ENCODE measurements at places on chromosomes 5 and 9.

GRCh38 chr9:127496974-127497373, 45.7 kb downstream of the LRSAM1 start:
- DNase-seq: no peak

GRCh38 chr5:164296603-164297080, 791.2 kb downstream of the MAT2B start:
- no peak for DNase-seq

GRCh38 chr9:16272776-16273175, 597.7 kb downstream of the BNC2 start:
- no peak for DNase-seq

DNA sequence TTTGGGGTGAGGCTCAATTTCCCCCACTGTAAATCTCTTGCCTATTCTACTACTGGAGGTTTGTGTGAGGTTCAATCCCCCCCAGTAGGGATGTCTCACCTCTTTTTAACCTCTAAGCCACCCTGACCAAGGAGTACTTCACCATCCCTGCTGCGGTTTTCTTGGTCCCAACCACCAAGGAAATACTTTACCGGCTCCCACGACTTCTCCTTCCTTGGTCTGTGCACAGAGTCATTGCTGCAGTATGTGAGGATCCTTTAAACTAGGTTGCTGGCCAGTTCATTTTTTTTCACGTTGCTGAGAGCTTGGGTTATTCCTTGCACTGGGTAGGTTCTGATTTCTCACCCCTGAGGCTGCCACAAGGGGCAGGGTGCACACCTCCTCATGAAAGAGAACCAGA, 22.5 kb upstream of the HMGCS1 start:
- DNase-seq: no peak

- DNase-seq: no peak
Measured at GRCh38 chr9:122383992-122384461, 13.2 kb downstream of the PTGS1 start.

- no peak for DNase-seq
Measured at GRCh38 chr5:171528865-171529614, 109.6 kb downstream of the FGF18 start.

DNA sequence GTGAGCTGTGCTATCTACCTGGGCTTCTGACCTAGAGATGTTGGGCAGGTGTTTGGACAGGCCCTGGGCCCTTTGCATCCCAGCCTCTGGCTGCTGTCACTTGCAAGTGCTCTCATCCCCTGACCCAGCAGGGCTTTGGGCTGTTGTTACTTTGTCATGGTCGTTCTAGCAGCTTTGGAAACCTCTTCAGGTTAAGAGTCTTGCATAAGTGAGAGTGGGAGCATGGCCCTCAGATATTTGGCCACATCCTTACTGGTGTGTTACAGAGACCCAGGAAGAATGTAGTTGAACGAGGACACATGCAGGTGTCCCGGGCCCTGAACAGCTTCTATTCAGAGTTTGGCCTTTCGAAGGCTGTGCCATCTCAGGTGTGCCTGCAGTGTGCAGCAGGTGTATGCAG, 4.5 kb downstream of the TENT4A start:
- DNase-seq: no peak

- no peak for DNase-seq
Measured at GRCh38 chr9:83940590-83941303, 19.5 kb upstream of the KIF27 start.

DNA sequence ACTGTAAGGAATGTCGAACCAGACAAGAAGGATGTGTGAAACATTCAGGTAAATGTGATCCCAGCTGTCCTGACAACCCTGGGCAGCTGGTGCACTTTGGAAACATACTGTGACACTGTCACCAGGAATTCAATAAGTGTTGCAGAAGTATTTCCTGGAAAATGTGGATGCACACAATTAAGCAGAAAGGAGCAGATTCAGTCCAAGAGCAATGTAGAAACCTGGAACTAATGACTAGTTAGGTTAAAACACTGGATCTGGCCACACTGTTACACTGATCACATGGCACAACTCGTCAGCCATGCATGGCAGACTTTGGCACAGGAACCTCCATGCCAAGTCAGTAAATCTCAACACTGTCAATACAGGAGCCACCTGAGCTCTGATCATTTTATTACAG, 109.0 kb downstream of the FAM174A start:
- no peak for DNase-seq

GRCh38 chr5:923281-923873, 30.7 kb downstream of the TRIP13 start:
- DNase-seq: peak; percentile 77

DNA sequence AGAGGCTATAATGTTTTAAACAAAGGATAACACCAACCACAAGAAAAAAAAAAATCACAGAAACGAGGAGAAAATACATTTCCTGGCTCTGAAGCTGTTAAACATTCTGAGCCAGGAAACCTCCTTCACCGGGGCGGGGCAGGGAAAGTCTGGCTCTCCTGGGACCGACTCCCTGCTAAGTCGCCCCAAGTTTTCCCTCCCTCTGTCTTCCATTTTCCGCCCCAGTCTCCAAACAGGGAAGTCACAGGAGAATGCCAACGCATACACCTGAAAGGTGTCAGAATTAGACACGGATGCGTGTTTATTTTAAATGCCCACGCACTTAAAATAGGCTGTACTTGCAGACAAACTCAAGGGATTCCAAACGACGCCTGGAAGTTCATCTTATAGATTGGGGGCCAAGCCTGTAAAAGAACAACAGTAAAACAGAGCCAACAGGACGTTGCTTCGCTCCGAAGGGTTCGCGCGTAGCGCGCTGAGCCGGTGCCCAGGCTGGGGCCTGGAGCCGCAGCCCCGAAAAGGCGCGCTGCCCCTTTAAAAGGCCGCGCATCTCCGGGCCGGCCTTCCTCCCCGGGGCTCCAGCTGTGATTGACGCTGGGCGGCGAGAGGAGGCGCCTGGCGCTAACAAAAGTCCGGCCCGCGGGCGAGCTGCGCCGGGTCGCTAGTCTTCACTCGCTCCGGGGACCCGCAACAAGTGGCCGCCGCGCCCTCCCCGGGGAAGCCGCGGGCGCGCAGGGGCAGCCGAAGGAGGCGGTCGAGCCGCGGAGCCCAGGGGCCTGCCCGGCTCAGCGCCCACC, at the start of gene FBXL7:
FBXL7 (plus strand) TSS at position 653 of the 797 bp plus-strand sequence.
- no peak for DNase-seq

DNA sequence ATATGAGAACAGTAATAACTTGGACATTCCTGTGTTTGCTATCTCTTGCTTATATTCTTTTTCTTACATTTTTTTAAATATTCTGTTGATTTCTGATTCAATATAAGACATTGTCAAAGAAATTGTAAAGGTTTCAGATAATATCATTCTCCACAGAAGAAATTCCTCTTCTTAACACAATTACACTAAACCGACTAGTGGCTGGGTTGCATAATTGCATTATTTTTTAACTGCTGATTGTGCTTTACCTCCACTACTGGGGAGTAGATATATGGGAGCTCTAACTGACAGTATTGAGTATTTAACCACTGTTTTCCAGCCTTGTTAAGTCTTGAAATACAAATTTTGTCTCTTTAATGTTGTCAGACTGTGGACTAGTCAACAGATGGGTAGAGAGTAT, 723.8 kb upstream of the EDIL3 start:
- no peak for DNase-seq

GRCh38 chr5:118918232-118918631, 70.1 kb downstream of the DTWD2 start:
- DNase-seq: no peak

GRCh38 chr5:73215891-73216610, 43.1 kb downstream of the TMEM174 start:
- peak; percentile 77 for DNase-seq

DNA sequence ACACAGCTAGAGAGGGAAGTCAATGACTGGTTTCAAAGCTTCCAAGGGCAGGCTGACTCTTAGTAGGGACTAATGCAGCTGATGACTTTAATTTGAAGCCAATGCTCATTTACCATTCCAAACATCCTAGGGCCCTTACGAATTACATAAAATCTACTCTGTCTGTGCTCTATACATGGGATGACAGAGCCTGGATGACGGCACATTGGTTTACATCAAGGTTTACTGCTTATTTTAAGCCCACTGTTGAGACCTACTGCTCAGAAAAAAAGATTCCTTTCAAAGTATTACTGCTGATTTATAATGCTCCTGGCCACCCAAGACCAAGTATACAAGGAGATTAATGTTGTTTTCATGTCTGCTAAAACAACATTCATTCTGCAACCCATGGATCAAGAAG, 74.1 kb downstream of the DAP start:
- DNase-seq: no peak

- DNase-seq: no peak
Measured at GRCh38 chr5:62142351-62142750, 163.7 kb upstream of the KIF2A start.

DNA sequence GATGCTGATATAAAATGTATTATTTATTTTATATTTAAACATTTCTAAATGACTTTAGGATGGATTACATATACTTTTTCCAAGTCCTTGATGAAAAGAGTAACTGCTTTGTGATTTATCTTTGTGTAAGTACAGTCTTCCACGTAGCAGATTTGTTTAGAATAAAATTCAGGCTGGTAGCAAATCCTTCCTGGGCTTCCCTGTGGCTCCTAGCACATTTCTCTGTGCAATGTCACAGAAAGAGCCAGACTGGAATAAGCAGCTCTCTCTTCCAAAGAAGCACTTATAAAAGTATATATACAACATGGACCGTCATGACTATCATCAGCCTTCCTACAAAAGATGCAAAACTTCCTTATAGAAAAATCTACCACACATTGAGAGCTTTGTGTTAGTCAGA, 388.6 kb downstream of the ACTL7B start:
- no peak for DNase-seq

GRCh38 chr5:145479857-145480256, 355.3 kb downstream of the PRELID2 start:
- no peak for DNase-seq

DNA sequence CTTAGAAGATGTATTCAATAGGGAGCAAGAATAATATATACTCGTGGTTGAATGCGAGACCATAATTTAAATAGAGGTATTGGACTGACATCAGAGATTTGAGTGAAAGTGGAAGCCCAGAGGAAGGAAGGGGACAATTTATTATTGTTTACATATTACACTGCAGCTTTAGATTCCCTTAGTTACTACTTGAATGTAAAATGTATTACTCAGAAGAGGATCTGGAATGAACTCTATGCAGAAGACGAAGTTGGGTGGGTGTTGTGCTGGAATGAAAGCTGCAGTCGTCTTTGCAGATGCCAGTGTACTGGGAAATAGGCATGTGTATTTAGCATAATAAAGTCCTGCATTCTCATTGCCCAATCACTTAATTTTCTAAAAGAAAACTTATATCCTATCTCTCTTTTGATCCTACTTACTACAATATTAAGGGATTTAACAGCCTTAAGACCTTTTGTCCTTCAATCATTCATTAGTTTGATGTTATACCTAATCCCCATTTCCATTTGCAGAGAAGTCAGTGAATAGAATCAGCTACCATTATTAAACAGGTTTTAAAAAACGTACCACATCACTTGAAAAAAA, 570.7 kb upstream of the WWC1 start:
- no peak for DNase-seq
